Activated CD4-positive, alpha-beta T cell treated with anti-CD3 and anti-CD28 coated beads, Interleukin-2, amount 50 U/mL, for 48 hours (primary cell): ENCODE measurements at places on chromosomes 1 and 21.

GRCh38 chr1:98441281-98441680 lies 220.2 kb upstream of the SNX7 start:
- DNase-seq, result no peak

- DNase-seq, result no peak
Observed at GRCh38 chr1:70194601-70195000, 10.8 kb downstream of the LRRC40 start.

DNA sequence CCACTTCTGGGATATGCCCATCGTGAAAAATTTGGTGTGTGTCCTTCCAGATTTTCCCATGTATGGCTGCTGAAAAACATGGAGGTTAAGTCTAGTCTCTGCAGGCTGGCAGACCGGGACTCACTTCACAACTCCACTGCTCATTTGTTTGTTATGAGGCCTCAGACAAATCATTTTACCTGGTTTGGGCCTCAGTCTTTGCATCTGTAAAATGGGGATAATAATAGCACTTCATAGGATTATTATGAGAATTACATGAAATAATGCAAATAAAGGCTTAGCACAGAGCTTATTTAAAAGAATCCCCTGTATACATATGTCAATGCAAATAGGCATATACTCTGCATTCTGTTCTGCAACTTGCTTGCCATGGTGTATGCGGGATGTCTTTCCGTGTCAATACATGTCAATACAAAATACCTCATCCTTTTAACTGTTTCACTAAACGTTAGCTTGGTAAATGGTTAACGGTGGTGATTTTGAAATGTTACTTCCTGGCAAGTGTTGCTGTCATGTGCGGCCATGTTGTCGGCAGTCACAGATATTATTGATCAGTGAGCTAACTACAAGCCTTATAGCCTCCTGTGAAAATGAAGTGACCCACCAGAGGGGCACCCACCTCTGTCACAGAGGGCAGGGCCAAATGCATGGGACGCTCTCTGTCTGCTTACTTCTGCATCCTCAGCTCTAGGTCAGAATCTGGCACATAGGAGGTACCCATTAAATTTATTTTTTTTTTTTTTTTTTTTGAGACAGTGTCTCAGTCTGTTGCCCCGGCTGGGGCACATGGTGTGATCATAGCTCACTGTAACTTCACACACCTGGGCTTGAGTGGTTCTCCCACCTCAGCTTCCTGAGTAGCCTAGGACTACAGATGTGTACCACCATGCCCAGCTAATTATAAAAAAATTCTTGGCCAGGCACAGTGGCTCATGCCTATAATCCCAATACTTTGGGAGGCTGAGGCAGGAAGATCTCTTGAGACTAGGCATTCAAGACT lies 4.3 kb downstream of the LCK start:
- DNase-seq, result no peak

DNA sequence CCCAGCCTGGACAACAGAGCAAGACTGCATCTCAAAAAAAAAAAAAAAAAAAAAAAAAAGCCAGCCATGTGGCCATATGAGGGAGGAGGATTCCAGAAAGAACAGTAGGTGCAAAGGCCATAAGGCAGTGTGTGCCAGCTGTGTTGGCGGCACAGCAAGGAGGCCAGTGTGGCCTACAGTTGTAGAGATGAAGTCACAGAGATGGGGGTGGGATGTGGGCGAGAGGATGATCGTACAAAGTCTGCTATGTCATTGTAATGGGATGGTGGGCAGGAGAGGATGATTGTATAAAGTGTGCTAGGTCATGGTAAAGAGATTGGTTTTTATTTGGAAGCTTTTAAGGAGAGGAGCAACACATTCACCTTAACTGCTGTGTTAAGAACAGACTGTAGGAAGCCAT lies 9.8 kb upstream of the CR1 start:
- no peak for DNase-seq

DNA sequence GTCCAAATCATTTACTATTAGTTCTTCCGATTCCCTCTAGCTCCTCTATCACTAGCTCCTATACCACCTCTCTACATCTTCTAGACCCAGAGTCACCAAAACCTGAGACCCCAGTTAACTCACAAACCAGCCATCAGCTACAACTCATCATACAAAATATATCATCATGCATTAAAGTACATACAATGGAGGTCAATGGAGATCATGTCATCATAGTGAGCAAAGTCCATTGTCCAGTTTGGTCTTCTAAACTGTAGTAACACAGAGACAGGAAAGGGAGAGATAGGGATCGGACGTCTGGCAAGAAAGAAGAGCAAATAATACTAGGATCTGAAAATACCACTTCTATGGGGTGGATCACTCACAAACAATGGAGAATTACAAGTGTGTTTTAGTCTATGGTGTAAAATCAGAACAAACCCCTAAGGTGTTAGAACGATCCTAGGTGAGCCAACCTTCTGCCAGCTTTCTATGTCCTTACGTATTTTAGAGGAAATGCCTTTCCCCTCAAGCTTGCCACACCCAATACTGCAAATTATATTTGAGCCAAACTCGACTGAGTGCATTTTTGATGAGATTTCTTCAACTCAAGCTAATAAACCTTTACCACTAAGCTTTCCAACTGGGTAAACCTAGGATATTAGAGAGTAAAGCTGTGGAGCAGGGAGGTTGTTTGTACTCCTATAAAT lies 3.9 kb downstream of the ADIPOR1 start:
- DNase-seq, result no peak

DNA sequence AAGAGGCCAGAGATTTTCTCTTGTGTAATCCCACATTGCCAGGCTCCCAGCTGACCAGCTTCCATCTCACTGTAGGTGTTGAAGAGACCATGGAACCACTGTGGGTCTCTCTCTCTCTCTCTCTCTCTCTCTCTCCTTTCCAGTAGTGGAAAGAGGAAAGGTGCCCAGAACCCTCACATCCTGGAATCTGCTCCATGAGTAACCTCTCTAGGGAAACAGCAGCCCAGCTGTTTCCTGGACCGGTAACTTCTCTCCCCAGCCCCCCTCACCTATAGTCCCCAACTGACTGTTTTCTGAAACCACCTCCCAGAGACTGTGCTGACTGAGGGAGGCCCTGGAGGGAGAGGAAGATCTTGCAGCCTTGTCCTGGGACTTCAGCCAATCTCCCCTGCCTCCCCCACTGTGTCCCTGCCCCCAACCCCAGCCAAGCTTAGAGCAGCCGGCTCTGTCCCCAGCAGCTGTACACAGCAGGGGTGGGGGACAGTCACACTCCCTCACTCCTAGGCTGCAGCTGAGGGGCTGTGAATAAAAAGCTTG lies 20.6 kb upstream of the SLC45A3 start:
- no peak for DNase-seq

DNA sequence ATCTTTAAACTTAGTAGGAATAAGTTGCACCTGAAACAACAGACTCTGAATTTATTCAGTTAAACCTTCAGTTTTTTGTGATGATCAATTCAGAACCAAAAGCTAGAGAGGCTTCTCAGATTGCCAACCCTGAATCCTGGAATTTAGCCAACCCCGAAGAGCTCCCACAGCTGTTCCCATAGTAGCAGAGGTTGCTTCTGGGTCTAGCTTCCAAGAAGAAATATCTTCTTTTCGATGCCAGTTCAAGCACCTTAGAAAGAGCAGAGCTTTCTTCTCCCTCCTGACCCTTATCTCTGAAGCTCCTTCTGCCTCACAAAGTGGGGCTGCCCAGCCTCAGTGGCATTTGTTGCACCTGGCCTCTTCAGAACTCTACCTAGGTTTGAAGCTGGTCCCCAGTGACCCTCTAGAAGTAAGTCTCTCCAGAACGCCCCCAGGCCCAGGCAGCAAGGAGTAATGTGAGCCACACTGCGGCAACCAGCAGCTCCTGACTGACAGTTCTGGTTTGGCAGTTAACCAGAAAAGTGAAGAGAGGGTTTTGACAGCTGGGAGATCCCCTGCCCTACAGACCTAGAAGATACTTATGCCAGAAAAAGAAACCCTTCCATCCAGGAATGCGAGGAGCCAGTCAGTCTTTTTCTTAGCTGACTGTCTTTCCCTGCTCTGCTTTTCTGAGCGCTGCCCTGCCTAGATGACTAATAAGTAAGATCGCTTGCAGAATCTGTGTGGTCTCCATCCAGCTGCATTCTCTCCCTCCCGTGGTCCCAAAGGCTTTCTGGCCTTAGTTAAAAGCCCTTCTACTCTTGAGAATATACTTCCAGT lies 165.9 kb downstream of the ADGRL4 start:
- no peak for DNase-seq

- no peak for DNase-seq
Observed at GRCh38 chr1:223394242-223394641, 1.0 kb downstream of the CCDC185 start.

- no peak for DNase-seq
Observed at GRCh38 chr1:54811739-54812655, 10.9 kb upstream of the TTC22 start.

GRCh38 chr1:191101960-191102359 lies 624.3 kb upstream of the BRINP3 start:
- DNase-seq, result no peak

GRCh38 chr1:17420391-17420918 lies 19.0 kb downstream of the RCC2 start:
- no peak for DNase-seq

GRCh38 chr1:78289603-78290002 lies 201.2 kb upstream of the PTGFR start:
- no peak for DNase-seq

DNA sequence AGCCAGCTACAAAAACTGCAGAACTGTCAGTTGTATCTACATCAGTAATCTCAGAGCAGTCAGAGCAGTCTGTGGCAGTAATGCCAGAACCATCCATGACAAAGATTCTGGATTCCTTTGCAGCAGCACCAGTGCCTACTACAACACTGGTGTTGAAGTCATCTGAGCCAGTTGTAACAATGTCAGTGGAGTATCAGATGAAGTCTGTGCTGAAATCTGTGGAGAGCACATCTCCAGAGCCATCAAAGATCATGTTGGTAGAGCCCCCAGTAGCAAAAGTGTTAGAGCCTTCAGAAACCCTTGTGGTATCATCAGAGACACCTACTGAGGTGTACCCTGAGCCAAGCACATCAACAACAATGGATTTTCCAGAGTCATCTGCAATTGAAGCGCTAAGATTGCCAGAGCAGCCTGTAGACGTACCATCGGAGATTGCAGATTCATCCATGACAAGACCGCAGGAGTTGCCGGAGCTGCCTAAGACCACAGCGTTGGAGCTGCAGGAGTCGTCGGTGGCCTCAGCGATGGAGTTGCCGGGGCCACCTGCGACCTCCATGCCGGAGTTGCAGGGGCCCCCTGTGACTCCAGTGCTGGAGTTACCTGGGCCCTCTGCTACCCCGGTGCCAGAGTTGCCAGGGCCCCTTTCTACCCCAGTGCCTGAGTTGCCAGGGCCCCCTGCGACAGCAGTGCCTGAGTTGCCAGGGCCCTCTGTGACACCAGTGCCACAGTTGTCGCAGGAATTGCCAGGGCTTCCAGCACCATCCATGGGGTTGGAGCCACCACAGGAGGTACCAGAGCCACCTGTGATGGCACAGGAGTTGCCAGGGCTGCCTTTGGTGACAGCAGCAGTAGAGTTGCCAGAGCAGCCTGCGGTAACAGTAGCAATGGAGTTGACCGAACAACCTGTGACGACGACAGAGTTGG lies 7.3 kb downstream of the SON start:
- DNase-seq, result no peak

- DNase-seq, result no peak
Observed at GRCh38 chr1:59682396-59683080, 132.2 kb upstream of the HOOK1 start.

- no peak for DNase-seq
Observed at GRCh38 chr1:165303386-165303785, 53.1 kb downstream of the LMX1A start.

- DNase-seq, result no peak
Observed at GRCh38 chr1:17874710-17875109, 119.6 kb downstream of the ACTL8 start.

DNA sequence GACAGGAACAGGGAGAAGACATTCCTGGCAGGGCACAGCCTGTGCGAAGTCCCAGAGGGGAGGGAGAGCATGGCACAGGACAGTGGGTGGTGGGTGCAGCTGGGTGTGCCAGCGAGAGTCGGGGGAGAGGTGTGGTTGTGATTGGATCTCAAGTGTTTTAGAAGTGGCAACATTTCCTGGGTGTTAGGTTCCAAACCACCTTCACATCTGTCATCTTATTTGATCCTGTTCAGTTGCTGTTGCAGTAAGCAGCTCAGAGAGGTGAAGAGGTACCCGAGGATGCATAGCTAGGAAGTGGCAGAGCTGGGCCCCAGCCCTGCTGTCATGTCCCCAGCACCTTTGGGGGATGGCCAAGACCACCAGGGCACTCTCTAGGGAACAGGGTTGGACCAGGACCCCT lies 22.0 kb upstream of the DISP3 start:
- no peak for DNase-seq

DNA sequence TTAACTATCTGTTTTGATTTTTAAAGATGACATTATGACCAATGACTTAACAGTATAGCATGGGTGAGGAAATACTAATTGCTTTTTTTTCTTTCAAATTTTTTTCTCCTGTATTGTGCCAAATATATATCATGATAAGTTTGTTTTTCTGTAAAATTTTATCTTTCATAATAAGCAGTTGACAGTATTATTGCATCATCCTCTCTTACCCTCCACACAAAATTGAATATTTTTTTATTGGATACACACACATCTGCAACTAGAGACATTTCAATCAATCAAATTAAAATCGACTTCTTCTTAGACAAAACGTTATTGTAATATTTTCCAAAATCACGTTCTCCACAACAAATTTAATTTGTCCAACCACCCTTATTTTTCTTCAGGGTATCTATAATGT lies 330.4 kb upstream of the BRINP3 start:
- no peak for DNase-seq

- no peak for DNase-seq
Observed at GRCh38 chr1:117244971-117245370, 34.2 kb upstream of the VTCN1 start.

DNA sequence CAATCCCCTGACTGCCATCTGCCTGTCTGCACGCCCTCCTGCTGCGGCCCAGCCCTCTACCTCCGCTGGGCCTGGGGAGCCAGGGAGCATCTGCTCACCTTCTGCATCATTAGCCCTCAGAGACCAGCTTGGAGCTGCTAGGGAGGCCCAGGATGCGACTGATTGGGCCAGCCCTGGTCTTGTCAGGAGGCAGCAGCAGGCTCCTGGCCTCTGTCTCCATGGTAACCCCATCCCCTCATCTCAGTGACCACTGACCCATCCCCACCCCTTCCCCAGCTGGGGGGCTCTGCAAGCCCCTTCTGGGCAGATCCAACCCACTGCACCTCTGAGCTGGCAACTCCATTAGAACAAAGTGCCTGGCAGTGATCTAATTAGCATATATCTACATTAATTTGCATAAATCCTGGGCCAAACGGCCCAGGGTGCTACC lies 37.7 kb downstream of the NKAIN1 start:
- DNase-seq, result no peak

DNA sequence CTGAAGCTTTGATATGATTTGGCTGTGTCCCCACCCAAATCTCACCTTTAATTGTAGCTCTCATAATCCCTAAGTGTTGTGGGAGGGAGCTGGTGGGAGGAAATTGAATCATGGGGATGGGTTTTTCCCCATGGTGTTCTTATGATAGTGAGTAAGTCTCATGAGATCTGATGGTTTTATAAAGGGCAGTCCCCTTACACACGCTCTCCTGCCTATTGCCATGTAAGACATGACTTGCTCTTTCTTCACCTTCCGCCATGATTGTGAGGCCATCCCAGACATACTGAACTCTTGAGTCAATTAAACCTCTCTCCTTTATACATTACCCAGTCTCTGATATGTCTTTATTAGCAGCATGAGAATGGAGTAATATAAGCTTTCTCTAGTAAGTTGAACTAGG lies 261.9 kb downstream of the HLX start:
- DNase-seq, result no peak
